NK-92 treated with Interleukin-12 subunit alpha and Interleukin-12 subunit beta, amount 100 ng/mL, for 24 hours (cell line): ENCODE measurements at places on chromosomes 12 and 14.

GRCh38 chr12:61823102-61823501 lies 437.1 kb upstream of the USP15 start:
- no peak for DNase-seq

GRCh38 chr14:85338895-85339294 lies 191.0 kb upstream of the FLRT2 start:
- no peak for DNase-seq

DNA sequence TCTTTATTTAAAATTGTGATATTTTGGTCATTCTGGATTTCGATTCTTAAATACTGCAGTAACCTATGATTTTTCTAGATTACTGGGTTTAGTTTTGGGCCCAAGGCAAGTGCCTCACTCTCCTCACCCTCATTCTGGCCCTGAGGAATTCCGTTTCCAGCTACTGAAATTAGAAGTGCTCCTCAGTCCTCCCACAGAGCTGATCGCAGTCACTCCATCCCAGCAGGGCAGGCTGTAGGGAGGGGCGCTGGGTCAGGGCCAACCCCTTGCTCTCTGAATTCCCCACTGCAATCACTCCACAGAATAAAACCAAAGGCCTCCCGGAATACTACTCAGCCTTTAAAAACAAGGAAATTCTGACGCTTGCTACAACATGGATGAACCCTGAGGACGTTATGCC lies 66.5 kb upstream of the DIO3 start:
- no peak for DNase-seq

GRCh38 chr12:103269946-103270345 lies 225.8 kb downstream of the C12orf42 start:
- DNase-seq: no peak

- no peak for DNase-seq
Measured at GRCh38 chr12:118336123-118336522, 36.6 kb downstream of the TAOK3 start.

- no peak for DNase-seq
Measured at GRCh38 chr12:21644516-21644915, 13.1 kb downstream of the LDHB start.

DNA sequence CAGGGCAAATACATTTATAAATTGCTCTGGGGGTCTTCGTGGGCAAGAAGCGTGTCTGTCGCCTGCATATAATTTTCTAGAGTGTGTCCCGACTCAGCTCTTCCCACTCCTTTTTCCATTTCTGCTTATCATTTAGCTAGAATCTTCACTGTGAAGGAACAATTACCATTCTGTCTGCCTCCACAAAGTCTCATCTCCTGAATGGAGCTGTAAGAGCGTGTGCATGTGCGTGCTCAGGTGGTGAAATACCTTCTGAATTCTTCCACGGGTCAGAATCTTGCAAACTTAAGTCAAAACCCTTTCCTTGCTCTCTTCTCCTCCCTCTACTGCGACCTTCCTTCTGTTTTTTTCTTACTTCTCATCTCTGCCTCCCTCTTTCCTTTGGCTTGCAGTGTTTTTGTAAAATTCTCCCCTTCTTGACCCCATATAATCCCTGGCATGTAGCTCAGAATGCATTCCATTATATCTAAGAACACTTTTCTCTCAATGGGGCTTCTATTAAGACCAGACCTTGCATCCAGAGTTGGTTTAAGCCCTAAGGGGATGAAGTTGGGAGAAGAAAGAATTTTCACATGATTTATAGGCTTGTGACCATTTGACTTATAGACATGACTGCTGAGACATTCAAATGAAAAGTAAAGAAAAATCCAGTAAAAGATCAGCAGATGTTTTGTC lies 25.0 kb upstream of the GSG1 start:
- no peak for DNase-seq

- DNase-seq: no peak
Measured at GRCh38 chr12:53560351-53560750, 53.1 kb upstream of the NPFF start.

DNA sequence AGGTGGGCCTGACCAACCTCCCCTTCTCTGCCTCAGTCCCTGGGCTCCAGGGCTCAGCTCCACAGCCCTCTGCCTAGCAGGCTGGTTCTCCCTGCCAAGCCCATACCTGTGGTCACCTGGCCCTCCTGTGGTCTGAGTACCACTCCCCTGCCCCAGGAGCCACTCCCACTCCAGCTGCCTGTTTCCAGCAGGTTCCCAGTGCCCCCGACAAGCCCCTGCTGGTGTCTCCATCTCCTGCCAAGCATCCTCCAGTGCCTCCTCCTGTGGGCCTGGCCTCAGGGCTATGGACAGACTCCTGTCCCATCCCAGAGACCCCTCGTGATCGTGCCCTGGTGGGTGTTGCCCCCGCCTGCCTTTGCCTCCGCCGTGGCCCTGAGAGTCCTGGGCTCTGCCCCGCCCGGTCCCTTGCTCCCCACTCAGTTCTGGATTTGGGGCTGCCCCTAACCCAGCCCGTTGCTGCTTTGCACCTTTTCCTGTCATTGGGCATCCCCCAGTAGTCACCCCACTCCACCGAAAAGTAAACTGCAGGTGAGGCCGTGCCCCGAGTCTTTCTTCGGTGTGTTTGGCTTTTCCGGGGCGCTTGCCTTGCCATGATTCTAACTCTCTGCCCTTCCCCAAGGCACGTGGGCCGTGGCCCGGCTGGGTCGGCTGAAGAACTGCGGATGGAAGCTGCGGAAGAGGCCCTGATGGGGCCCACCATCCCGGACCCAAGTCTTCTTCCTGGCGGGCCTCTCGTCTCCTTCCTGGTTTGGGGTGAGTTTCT lies 9.8 kb downstream of the MEG3 start:
- DNase-seq: no peak

- DNase-seq: no peak
Measured at GRCh38 chr12:87266305-87266704, 762.9 kb downstream of the C12orf50 start.
